ENCODE measurements at places on chromosomes 6 and 20.

- DNase-seq: no peak
Observed at GRCh38 chr6:28880519-28880893, 43.3 kb downstream of the TRIM27 start.

DNA sequence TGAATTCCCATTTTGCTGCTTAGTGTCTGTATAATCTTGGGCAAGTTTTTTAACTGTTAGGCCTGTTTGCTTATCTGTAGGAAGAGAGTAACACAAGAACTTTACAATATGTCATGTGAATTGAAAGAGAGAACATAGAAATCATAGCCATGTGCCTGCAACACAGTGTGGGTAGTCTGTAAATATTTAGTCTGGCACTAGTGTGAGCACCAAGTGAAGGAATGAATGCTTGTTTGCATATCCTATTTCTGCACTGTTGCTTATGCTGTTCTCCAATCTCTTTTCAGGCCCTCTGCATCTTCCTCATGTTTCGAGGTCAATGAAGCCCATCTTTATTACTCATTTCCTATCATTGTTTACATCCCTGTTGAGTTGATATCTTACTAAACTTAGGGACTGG, 49.2 kb downstream of the CBFA2T2 start:
- DNase-seq: no peak

GRCh38 chr6:137744877-137745276, 122.2 kb upstream of the TNFAIP3 start:
- DNase-seq: no peak

DNA sequence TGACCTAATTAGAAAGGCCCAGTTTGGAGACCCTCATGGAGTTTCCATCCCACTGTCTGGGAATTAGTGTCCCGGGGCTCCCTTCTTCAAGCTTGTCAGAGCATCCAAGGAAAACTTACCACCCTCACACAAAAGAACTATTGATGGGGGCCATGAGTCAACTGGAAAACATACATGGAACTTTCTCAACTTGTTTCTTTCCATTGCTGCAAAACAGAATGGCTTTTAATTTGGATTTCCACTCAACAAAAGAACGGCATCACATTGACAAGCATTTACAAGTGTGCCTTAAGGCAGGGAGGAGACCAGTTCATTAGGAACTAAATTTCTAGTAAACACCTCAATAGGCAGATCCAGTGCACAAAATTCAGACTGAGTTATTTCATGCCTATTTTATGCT, 289.1 kb upstream of the PREP start:
- no peak for DNase-seq

DNA sequence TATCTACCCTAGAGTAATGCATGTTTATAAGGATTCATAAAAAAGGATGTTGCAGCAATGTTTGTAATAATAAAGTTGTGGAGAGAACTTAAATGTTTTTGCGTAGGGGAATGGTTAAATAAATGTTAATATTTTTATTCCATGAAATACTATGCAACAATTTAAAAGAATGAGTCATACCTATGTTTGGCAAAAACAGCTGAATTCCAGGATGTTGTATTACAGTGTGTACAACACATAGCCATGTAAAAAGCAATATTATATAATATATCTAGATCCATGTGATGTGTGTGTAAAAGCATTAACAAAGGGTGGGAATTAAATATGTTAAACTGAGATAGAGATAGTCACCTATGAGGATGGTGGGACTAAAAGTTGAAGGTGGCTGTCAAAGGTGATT, 21.1 kb upstream of the PKIB start:
- no peak for DNase-seq
